ENCODE measurements at places on chromosomes 3 and 15. TPM values are rescaled to one million over a fixed set of nuclear protein-coding genes. Genes with fewer than 3 reads are reported as not detected.

PLA2G4F gene
- total RNA-seq: 5.2 TPM

CNTN6 gene
- total RNA-seq: 0.34 TPM

FMN1 gene
- total RNA-seq: 4.5 TPM

TGM5 gene
- not detected for total RNA-seq

RAB7A gene
- total RNA-seq: 111 TPM

GP5 gene
- 0.07 TPM for total RNA-seq

THSD4 gene
- total RNA-seq: 19.6 TPM

COL6A6 gene
- total RNA-seq: not detected

DNA sequence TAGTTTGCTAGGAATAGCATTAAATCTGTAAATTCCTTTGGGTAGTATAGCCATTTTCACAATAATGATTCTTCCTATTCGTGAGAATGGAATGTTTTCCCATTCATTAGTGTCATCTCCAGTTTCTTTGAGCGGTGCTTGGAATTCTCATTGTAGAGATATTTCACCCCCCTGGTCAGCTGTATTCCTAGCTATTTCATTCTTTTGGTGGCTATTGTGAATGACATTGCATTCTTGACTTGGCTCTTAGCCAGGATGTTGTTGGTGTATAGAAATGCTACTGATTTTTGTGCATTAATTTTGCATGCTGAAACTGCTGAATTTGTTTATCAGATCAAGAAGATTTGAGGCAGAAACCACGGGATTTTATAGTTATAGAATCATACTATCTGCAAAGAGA, 690.5 kb upstream of the ALCAM start:
- DNase-seq: no peak

- no peak for DNase-seq
Measured at GRCh38 chr15:54605043-54605442, 591.7 kb downstream of the RSL24D1 start.

DNA sequence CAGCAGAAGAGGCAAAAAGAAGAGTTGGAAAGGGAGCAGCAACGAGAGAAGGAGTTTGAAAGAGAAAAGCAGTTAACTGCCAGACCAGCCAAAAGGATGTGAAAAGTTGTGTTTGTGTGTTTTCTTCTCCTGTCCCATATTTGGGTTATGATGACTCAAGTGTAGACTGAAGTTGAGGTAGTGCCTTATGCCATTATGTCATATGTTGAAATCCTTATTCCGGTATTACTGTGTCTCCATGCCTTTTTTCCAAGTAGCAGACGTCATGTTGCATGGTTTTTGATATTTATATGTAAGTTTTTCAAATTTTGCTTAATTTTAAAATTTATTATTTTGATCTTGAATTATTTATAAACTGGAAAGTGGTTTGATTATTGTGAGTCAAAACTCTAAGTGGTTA, 19.2 kb downstream of the BLOC1S6 start:
- no peak for DNase-seq

DNA sequence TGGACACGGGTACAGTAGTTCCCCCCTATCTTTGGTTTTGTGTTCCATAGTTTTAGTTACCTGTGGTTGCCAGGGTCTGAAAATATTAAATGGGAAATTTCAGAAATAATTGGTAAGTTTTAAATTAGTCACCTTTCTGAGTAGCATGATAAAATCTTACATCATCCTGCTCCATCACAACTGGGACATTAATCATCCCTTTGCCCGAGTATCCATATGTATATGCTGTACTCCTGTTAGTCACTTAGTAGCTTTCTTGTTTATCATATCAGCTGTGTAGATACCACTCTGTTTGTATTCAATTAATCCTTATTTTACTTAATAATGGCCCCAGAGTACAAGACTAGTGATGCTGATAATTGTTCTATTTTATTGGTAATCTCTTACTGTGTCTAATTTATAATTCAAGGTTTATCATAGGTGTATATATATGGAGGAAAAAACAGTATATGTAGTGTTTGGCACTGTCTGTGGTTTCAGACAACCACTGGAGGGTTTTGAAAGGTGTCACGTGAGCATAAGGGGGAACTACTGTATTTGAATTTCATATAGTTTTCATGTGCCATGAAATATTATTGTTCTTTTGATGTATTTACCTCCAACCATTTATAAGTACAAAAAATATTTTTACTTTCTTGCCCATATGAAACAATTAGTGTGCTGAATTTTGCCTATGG, 41.4 kb downstream of the CTDSPL2 start:
- no peak for DNase-seq

DNA sequence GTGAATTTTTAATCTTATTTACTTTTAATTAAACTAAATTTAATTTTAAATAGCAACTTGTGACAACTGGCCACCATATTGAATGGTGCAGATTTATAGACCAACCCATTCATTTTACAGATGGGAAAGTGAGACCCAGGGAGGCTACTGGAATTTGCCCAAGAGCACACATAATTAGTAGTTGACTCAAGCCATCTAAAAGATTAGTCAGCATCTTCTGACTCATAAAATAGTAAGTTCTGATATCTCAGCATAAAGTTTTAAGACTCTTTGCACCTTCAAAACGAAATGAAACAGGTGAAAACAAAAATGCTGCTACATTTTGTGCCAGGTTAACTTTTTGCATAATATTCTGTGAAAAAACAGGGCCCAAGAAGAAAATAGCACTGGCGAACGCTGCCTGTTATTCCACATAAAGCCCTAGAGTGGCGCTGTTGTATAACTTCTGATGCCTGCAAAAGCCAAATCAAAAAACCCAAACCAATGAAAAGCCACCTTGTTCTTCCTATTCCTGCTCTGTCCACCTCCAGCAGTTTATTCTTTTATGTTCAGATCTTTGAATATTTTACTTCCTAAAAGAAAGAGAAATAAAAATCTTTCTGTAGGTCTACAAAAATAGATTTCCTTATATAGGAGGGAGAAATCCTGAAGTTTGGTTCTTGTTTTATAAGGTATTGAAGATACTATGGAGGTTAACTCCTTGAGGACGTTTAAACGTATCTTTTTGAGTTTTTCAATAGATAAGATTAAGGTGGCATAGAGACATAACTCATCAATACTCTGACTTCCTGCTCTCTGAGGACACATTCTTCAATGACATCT, 62.8 kb downstream of the OTOL1 start:
- no peak for DNase-seq

GRCh38 chr15:50945725-50946124, 37.2 kb downstream of the AP4E1 start:
- DNase-seq: no peak

DNA sequence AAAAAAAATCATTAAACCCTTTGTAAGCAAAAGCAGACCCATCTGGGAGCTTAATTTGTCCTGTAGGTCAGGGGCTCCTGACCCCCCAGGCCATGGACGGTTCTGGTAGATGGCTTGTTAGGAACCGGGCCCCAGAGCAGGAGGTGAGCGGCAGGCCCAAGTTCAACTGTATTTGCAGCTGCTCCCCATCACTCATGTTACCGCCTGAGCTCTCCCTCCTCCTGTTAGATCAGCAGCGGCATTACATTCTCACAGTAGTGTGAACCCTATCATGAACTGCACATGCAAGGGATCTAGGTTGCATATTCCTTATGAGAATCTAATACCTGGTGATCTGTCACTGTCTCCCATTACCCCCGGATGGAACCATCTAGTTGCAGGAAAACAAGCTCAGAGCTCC, 60.7 kb downstream of the FSIP1 start:
- no peak for DNase-seq

DNA sequence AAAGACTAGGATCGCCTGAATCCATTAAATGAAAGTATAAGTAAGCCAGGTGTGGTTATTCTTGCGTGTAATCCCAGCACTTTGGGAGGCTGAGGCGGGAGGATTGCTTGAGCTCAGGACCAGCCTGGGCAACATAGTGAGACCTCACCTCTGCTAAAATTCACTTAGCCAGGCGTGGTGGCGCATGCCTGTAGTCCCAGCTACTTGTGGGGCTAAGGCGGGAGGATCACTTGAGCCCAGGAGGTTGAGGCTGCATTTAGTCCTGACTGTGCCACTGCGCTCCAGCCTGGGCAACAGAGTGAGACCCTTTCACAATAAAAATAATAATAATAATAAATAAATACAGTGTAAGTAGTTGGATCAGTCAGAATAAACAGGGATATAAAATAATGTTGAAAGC, 25.5 kb upstream of the HYKK start:
- no peak for DNase-seq

DNA sequence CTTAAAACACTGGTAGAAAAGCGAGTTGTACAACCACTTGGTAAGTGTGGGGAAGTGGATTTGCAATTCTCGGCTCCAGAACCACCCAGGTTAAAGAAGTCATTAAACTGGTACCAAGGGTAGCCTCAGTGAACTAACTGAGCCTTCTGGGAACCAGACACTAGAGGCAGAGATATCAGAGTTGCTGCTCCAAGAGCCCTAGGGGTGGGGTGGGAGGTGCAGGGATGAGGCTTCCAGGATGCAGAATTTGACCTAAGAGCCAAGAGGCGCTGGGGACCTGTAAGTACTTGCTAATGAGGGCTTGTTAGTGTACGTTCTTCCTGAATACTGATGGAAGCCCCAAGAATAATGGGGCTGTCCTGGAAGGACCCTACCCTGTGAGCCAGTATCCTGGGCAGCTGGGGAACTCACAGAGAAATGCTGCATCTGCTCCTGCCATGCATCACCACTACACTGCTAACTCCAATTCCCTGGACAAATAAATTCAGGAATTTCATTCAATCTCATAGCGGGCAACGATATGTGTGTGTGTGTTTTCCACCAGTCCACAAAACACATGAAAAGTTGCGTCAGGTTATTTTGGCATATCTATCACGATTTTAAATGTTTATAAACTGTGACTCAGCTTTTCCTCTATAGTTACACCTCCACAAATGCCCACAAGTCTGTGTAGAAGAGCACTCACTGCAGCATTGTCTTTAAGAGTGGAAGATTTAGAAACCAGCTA, 23.8 kb downstream of the STIMATE start:
- no peak for DNase-seq

DNA sequence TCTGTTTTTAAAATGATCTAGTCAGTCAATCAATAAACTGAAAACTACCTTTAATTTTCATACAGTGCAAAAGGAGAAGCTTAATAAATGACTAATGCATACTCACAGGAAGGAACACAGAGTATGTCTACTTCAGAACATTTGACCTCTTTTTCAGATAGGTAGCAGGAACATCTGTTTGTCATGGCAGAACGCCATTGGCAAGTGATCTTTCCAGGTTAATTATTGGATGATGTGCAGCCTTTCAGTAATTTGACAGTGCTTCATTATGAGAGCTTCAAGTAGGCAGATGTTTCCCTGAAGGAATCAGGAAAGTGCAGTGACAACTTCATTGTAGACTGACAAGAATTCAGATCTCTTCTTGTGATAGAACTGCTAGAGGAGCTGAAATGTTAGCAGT, 325.0 kb downstream of the OTOL1 start:
- DNase-seq: no peak

- DNase-seq: no peak
Measured at GRCh38 chr15:76432604-76433003, 96.0 kb downstream of the ISL2 start.

DNA sequence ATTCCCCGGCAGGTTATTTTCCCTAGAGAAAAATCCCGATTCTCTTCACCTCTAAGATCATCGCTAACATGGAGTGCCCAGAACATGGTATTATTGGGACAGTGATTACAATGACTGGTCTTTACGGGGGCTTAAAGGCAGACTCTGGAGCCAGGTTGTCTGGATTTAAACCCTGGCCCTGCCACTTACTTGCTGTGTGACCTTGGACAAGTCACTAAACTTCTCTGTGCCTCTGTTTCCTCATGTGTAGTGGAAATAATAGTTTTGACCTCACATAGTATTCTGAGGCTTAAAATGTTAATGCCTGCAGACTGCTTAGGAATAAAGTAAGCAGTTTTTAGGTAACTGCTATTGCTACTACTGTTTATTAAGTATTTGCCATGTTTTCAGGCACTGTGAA, 4.4 kb downstream of the PLA2G4D start:
- DNase-seq: no peak

GRCh38 chr15:77295446-77295845, 124.5 kb downstream of the PEAK1 start:
- DNase-seq: no peak

DNA sequence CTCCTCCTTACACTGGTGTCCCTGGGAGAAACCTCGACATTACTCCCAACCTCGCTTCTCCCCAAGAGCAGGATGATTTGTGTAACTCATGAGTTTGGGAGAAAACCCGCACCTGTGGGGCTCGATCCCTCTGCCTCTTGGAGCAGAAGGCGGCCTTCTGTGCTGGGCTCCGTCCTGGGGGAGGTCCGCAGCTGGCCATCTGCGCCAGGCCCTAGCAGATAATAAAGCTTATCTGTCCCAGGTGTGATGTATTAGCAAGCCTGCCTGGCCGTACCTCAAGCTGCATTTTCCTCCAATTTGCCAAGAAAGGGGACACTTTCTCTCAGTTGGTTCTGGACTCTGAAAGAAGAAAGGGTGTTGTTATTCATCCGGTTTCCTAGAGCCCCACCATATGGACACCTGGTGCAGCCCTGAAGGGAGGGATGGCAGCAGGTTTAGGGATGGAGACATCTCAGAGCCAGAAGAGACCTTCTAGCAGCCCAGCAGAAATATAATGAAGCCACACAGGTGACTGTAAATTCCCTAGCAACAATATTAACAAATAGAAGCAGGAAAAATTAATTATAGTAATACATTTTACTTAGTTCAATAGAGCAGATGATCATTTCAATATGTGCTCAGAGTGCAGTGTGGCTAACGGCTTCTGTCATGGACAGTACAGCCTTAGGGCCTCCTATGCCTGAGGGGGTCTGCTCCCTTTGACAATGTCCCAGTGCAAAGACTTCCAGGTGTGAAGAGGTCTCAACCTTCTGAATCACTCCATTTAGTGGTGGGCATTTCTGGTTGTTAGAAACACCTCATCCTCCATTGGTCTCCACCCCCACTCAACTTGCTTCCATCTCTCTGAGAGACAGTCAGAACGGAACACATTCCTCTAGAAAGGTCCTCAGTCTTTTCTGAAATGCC, 94.8 kb downstream of the CPN2 start:
- DNase-seq: no peak

DNA sequence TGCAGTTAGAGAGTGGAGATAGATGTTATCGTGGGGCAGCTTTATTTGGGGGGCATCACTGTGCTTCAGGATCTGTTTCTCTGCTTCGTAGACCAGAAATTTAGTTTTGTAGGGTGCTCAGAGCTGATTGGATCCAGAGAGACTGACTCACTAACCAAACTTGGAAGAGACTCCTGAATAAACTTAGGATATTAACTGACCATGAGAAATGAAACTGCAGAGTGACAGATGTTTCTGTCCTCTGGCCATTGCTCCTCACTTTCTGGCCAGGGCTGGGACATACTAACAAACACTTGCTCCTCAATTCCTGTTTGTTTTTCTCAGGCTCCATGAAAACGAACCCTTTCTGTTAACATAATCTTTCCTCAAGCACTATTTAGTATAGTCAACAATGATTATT, 4.3 kb downstream of the ZNF592 start:
- DNase-seq: no peak

GRCh38 chr3:10432156-10432845, 73.1 kb downstream of the ATP2B2 start:
- DNase-seq: no peak

DNA sequence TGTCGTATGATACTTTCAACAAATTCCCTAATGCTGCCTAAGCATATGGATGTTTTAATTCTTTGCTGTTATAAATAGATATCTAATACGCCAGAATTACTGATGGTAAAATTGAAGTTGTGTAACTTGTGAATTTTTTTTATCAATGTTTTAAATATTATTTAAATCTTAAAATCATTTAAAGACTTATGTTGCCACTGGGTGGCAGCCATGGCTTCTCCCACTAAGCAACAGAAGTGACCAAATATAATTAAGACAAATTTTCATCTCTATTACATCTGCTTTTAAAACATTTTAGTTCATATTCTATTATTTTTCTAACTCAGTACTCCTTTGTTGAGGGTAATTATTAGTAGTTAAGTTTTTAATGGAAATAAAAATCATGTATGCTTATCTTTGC, 8.1 kb upstream of the IL20RB start:
- no peak for DNase-seq

Measured in kidney epithelial cell (primary cell).